ENCODE measurements at places on chromosomes 4 and X. TPM values are rescaled to one million over a fixed set of nuclear protein-coding genes. Genes with fewer than 3 reads are reported as not detected.
A peak's percentile ranks its signal among the peaks of the same experiment; 100 is the strongest.

The IRS4 gene
- total RNA-seq: not detected

GRCh38 chr4:54255881-54256280 is 26.8 kb downstream of the PDGFRA start:
- no peak for DNase-seq
- H3K27ac ChIP-seq: no peak overlapping the region
- no peak overlapping the region for H3K4me3 ChIP-seq
- no peaks in the 10 kb centered on the region for H3K4me1 ChIP-seq
- no peaks in the 10 kb centered on the region for H3K36me3 ChIP-seq

DNA sequence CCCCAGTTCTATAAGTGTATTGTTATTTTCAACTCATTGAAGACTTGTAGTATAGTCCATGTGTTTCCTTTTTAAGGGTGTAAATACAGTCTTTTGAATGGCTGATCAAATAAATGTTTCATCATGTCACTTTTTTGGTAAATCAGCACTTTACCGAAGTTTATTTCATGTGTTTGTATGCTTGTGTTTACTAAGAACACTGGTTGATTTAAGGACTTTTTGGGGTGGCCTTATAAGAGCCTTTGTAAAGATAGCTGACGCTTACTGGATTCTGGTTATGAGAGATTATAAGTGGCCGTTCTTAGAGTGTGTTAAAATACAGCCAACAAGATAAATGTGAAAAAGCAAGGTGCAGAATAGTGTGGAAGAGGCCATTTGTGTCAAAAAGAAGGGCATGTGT is 2.6 kb downstream of the UBE2K start:
- peaks cover 16% of the 10 kb centered on the region for H3K36me3 ChIP-seq
- H3K27me3 ChIP-seq: no peaks in the 10 kb centered on the region
- H3K27ac ChIP-seq: no peak overlapping the region
- peaks cover 30% of the 10 kb centered on the region for H3K4me1 ChIP-seq
- H3K4me3 ChIP-seq: peak overlapping the region; percentile 78

The ZXDA gene
- 5.5 TPM for total RNA-seq

GRCh38 chr4:77082886-77083608 is 7.3 kb upstream of the CCNI start:
- no peak for DNase-seq
- no peaks in the 10 kb centered on the region for H3K27me3 ChIP-seq
- H3K4me3 ChIP-seq: no peak overlapping the region
- H3K4me1 ChIP-seq: no peaks in the 10 kb centered on the region

The CSAG3 gene
- not detected for total RNA-seq

- no peaks in the 10 kb centered on the region for H3K36me3 ChIP-seq
- no peaks in the 10 kb centered on the region for H3K27me3 ChIP-seq
- H3K27ac ChIP-seq: no peak overlapping the region
- DNase-seq: no peak
- no peak overlapping the region for H3K4me3 ChIP-seq
- H3K4me1 ChIP-seq: no peaks in the 10 kb centered on the region
Observed at GRCh38 chrX:151984328-151984727, 9.9 kb upstream of the GABRE start.

GRCh38 chr4:146367347-146367746 is 153.0 kb downstream of the REELD1 start:
- no peaks in the 10 kb centered on the region for H3K4me1 ChIP-seq
- H3K27me3 ChIP-seq: no peaks in the 10 kb centered on the region
- DNase-seq: no peak
- no peak overlapping the region for H3K27ac ChIP-seq
